ENCODE measurements at places on chromosomes 4 and X. TPM values are rescaled to one million over a fixed set of nuclear protein-coding genes. Genes with fewer than 3 reads are reported as not detected.
A peak's percentile ranks its signal among the peaks of the same experiment; 100 is the strongest.

GRCh38 chrX:154458116-154458953, at the start of gene PLXNA3:
Gene PLXNA3 (plus strand): TSS chrX:154458281. CDS start chrX:154460184, 1,903 bp downstream.
- no peak for DNase-seq

DNA sequence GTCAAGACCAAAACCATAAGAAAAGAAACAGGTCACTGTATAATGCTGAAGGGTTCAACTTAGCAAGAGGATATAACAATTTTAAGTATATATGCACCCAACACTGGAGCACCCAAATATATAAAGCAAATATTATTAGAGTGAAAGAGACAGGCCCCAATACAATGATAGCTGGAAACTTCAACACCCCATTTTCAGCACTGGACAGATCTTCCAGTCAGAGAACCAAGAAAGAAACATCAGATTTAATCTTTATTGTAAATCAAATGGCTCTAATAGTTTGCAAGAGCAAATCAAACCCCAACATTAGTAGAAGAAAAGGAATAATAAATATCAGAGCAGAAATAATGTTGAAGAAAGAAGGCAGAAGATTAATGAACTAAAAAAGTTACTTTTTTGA, 36.2 kb downstream of the MAGED4 start:
- no peak for DNase-seq

DNA sequence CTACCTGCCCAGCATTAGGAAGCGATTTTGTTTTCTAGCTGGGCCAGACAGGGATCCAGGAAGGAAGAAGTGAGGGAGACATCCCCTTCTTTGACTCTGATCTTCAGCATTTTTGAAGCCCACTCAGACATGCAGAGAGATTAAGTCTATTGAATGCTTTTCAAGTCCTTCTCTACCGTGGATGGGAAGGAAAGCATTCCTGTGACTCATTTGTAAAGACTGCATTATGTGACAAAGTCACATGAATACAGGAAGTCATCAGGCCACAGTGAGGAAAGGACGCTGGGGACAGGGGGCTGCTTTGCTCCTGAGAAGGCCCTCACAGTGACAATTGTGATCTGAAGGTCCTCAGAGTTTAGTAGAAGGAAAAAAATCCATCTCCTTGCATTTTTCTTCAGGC, 67.4 kb upstream of the GBA3 start:
- DNase-seq = no peak

- no peak for DNase-seq
Measured at GRCh38 chrX:23513121-23513520, 154.2 kb upstream of the PRDX4 start.

DNA sequence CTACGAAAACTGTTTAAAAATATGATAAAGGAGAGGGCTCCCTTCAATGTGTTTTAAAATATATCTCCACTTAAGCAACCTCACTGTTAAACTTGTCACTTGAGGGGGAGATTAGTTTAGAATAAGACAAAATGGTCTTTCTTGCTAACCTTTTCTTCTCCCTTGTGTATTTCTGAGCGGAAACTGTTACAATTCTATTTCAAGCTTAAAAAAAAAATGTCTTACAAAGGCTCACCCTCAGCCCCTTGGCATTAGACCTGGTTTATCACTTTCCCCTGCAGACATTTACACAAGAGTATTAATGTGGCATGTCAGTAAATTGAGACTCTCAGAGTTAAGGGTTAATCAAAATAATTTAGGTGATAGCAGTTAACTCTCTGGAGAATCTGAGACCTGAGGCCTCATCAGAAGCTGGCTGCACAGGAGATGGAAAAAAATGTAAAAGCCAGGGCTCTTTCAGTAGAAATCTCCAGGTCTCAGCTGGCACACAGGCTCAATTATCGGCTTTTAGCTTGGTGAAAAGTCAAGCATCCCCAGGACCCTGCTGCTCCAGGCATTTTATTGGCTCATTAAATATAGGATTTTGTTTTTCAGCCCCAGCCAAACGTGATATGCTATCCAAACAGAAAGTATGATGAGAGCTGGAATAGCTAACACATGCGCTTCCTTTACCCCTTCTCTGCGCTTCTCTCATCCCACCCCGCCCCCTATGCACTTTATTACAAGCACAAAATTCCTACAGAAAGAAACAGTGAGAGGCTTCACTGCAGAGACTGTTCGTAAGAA, 130.5 kb downstream of the PPA2 start:
- peak; percentile 5 for DNase-seq

- DNase-seq = no peak
Measured at GRCh38 chr4:71406459-71406963, 67.7 kb downstream of the SLC4A4 start.

DNA sequence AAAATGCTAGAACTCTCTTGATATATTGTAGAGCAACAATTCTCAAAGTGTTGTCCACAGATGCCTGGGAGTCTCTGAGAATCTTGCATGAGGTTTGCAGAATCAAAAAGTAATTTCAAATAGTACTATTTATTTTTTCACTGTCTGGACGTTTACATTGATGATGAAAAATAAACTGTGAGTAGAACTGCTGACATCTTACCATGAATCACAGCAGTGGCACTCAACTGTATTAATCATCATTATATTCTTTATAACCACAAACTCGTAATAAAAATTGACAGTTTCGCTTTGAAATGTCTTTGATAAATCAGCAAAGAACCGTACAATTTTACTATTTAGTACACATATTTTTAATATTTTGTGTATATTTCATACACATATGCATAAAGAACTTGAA, 94.5 kb downstream of the NAF1 start:
- DNase-seq = no peak

DNA sequence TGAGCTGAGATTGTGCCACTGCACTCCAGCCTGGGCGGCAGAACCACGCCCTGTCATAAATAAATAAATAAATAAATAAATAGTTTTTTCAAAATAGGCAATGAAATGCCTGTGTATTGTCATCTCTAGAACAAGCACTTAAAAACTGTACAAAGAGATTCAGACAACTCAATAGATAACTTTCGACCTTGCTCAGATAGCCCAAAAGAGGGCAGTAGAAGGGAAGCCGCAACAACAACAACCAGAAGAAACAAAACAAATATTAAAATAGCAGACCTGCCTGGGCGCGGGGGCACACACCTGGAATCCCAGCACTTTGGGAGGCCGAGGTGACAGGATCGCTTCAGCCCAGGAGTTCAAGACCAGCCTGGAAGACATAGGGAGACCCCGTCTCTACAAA, 9.4 kb upstream of the CLDN34 start:
- DNase-seq = no peak

DNA sequence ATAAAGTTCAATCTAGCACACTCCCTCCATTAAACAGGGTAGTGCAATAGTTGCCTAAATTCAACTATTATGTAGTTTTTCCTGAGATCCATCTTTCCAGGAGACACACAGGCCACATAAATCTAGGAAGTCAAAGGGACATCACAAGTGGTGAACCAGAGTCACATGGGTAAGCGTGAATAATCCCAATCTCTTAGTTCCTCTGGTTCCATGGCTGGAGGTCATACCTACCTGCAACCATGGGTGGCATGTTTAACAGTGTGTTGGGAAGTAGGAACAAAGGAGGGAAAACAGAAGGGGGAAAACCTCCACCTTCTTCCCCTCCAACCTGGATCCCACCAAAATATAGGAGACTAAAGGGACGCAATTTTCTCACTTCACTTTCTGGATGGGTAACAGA, 2651.6 kb downstream of the ARAP2 start:
- no peak for DNase-seq

DNA sequence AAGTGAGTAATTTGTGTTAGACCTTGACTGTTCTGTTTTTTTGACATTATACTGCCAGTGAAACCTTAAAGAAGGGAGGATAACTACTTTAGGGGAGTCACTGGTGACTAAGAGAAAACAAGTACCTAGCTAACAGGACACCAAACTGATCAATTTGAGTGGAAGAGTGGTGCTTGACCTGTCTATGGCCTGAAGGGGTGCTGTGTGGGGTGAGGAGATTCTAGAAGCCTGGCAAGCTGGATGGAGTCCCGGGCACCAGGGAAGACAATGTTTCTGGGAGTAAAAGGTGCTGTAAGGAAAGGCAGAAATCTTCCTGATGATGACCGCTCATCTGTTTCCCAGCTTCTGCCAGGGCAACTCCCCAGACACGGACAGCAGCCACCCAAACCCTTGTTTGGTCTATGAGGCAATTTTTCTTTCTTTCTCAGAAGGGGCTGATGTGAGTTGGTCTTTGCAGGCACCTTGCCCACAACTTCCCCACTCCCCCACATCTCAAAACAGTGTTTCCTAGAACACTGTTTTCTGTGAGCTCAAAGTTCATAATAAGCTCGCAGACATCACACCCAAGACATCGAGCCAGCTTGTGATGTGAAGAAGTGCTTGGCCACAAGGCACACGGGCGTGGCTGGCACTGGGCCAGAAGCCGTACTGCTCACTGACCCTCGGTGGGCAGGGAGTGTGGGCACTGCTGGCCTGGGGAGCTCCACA, 4.6 kb downstream of the TXK start:
- no peak for DNase-seq

DNA sequence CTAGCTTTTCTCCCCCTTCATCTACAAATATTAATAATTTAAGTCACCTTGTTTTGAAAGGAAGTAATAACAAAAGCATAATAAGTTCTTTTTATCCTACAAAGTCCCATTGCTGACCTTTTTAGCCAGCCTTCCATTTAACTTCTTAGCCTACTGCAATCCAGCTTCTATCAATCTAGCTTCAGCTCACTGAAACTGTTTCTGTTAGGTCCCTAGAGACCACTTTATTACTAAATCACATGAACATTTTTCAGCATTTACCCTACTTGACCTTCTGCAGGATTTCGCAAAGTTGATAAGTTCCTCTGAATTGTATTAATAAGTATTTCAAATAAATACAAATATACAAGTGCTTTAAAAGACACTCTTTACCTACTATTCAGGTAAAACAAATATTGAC, 186.5 kb downstream of the ANTXR2 start:
- DNase-seq = no peak

The ENAM gene
- polyA plus RNA-seq = 6.8 TPM

The FTSJ1 gene
- 40.1 TPM for polyA plus RNA-seq

The COL4A6 gene
- polyA plus RNA-seq = 14.2 TPM

The PRPS2 gene
- polyA plus RNA-seq = 105 TPM

The SMIM10L2A gene
- 10.1 TPM for polyA plus RNA-seq

The RPL39 gene
- 2,378 TPM for polyA plus RNA-seq
